ENCODE measurements at places on chromosomes 6 and 20.

GRCh38 chr20:44356353-44356723 lies 839 bp downstream of the HNF4A start:
- ATAC-seq = no peak

DNA sequence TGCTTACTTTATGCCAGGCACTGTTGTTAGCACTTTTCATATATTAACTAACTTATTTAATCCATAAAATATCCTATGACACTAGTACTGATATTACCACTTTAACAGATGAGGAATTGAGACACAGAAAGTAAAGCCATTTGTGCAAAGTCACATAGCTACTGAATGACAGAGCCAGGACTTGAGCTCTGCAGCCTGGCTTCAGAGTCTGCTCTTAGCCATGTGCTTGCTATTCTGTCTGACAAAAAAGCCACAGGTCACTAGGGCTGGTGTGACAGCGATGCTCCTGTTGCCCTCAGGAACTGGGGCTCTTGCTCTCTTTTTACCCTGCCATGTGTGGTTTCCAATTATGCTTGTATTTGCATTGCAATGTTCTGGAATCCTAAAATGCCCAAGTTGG lies 44.7 kb upstream of the RNF8 start:
- ATAC-seq = no peak

- no peak for ATAC-seq
These were observed 226.1 kb upstream of the RREB1 start for GRCh38 chr6:6881438-6882225.

DNA sequence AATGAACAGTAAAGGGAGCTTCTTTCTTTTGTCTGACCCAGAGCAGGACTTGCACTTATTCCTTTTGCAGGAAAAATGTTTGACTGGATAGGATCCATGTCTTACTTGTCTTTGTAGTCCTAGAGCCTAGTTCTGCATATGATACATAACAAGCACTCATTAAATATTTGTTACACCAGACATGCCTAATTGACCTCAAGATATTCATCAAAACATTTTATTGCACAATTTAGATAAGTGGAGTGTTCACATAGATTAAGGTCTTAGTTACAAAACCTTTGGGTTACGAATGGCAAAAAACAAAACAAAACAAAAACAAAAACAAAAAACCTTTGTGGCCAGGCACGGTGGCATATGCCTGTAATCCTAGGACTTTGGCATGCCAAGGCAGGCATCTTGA lies 735.8 kb upstream of the NRSN1 start:
- no peak for ATAC-seq

DNA sequence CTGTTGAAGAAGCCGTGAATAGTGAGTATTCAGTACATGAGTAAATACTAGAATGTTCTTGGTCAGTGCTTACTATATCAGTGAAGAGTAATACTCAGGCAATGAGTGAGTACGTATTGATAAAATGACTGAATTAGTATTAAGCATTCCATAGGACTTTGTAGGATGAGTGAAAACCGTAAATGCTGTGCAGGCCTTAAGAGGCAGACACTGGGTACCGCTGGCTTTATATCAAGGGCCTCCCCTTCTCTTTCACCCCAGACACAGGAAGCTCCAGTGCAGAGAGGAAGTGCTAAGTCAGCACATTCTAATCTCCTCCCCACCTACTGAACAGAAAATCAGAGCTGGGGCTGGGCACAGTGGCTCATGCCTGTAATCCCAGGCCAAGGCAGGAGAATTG lies 24.2 kb downstream of the POFUT1 start:
- peak; percentile 81 for ATAC-seq

DNA sequence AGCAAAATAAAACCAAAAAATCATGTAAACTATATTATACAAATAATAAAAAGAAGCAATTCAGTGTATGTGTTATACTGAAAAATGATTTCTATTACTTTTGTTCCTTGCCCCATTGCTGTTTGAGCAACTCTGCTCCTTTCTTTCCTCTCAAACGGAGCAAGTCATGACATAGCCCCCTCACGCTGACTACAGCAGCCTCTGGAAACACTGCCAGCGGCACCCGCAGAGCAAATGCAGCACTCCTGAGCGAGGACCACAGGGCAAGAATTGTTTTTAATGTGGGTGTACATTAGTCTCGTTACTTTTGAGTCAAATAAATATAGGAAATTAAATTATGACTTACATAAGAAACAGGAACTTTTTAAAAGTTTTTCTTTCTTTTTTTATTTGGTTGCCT lies 350.1 kb upstream of the HSF2 start:
- ATAC-seq = no peak

GRCh38 chr20:38620441-38620840 lies 18.8 kb downstream of the ARHGAP40 start:
- no peak for ATAC-seq

GRCh38 chr20:2698186-2698817 lies 5.7 kb downstream of the EBF4 start:
- ATAC-seq = no peak

- no peak for ATAC-seq
These were observed 54.6 kb downstream of the QRSL1 start for GRCh38 chr6:106684011-106684410.

- no peak for ATAC-seq
These were observed 777.0 kb downstream of the C6orf118 start for GRCh38 chr6:164532198-164533044.

DNA sequence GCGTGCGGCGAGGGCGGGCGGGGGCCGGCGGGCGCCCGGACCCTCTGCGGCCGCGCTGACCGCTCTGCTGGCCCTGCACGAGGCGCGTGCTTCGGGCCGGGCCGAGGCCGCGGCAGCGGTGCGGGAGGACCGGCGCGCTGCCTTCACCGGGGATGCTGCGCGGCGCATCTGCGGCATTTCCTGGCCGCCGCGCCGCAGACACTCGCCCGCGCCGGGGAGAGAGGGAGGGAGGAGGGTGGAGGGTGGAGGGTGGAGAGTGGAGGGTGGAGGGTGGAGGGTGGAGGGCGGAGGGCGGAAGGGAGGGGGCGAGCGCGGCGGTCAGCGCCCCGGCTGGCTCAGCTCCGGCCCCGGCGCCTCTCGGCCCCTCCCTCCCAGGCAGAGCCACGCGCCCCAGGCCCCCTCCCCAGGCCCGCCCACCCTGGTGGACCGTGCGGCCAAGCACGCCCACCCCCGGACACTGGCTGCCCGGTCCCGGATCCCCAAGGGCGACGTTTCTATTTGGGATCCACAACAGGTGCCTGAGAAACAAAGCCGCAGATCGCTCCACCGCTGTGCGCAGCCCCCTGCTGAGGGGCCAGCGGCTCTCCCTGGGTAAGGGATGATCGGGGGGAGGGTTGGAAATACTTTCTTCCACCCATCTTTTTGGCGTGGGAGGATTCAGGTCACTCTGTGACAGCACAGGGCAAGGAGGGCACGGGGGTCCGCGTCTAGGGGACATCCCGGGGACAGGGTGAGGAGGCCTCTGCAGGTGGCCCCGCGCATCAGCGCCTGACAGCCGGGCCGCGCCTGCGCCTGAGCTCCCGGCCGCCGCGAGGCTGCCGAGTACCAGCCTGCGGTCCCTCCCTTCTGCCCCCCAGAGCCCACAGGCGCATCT lies 111.2 kb upstream of the BEND6 start:
- peak; percentile 80 for ATAC-seq

- no peak for ATAC-seq
These were observed 257.5 kb downstream of the ADGB start for GRCh38 chr6:146856296-146856695.

- ATAC-seq = no peak
These were observed 10.2 kb downstream of the TREML2 start for GRCh38 chr6:41190791-41191190.

- ATAC-seq = no peak
These were observed 26.6 kb upstream of the SNAP91 start for GRCh38 chr6:83735461-83735860.

GRCh38 chr6:28349892-28350737 lies at the start of gene ZKSCAN3:
Gene ZKSCAN3, plus strand, starts transcription at chr6:28349947. Its CDS starts 9,640 bp downstream, at chr6:28359587.
- ATAC-seq = peak; percentile 100

- no peak for ATAC-seq
These were observed 4.7 kb upstream of the ADGRF5 start for GRCh38 chr6:46926481-46926880.

DNA sequence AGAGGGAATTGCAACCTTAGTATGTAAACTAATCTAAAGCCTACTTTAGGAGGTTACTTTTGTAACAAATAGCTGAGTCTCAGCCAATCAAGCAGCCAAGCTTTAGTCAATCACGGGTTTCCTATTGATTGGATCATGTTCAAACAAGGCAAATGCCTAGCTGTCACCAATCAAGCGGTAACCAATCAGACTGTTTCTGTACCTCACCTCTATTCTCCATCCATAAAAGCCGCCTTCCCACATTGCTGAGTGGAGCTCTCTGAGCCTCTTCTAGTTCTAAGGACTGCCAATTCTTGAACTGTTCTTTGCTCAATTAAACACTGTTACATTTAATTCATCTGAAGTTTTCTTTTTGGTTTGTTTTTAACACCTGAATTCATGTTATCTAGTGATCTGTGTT lies 148.4 kb upstream of the BMP5 start:
- no peak for ATAC-seq

GRCh38 chr20:4853004-4853403 lies 131.3 kb downstream of the PRND start:
- no peak for ATAC-seq

DNA sequence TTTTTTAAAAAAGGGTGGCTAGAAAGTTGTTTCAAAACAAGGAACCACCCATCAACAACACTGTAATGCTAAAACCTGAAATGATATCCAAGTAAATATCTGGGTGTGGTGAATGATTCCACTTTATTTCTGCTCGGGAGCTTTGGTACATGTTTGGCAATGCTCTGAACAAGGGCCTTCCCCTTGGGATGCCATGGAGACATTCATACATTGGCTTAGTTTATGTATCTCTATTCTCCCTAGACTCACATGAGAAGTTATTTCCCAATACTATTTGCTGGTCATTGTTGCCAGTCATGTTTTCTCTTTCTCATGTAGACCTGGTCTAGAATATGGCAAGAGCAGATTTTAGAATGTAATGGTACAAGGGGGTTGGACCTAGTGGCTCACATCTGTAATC lies 22.9 kb downstream of the ADTRP start:
- ATAC-seq = no peak

DNA sequence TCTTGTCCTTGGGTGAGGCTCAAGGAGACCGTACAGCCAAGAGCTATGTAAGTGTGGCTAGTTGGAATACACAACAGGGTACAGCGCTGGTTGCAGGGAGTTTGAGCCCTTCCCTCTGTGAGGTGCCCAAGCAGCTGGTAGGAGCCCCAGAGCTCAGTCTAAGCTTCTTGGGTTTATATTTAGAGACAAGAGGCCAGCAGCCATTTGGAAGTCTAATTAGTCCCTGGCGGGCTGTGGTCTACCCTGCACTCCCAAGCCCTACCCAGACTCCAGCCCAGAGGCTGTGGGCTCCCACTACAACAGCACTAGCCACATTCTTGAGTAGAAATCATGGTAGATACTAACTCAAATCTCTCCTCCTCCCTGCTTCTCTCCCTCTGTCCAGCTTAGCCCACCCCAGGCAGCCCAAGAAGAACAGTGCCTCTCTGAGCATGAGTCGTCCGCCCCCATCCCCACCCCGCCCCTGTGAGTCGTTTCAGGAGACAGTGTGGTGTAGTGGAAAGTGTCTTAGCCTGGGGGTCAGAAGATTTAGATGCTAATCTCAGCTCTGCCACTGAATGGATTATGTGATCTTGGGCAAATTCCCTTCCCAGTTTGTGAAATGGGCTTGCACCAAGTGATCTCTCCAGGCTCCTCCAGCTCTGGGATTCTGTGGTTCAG lies 37.8 kb downstream of the EIF2S2 start:
- no peak for ATAC-seq

- no peak for ATAC-seq
These were observed 85.7 kb downstream of the NFATC2 start for GRCh38 chr20:51456511-51457509.

- no peak for ATAC-seq
These were observed 93.1 kb downstream of the RREB1 start for GRCh38 chr6:7200598-7201443.

DNA sequence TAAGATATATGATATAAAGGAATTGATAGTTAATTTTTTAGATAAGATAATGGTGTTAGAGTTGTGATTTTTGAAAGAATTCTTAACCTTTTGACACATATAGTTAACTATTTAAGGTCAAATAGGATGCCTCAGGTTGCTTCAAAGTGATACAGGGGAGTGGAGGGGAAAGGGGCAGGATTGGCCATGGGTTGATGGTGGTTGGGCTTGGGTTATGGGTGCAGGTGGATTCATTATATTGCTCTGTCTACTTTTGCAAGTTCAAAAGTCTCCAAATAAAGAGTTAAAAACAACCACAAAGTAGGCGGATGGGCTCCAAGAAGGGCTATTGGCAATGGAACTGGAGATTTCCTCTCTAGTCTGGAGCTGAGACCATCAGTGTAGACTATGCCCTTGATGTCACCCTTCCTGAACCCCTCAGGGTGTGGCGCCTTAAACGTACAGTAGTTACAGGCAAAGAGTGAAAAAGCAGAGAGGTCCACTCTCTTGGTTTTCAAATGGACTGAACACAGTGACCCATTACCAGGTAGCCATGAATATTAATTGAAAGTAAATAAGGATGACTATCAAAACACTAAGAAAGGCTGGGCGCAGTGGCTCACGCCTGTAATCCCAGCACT lies 81.2 kb downstream of the PTPN1 start:
- ATAC-seq = no peak

- peak; percentile 46 for ATAC-seq
These were observed 601.2 kb downstream of the DHX35 start for GRCh38 chr20:39563349-39563748.

DNA sequence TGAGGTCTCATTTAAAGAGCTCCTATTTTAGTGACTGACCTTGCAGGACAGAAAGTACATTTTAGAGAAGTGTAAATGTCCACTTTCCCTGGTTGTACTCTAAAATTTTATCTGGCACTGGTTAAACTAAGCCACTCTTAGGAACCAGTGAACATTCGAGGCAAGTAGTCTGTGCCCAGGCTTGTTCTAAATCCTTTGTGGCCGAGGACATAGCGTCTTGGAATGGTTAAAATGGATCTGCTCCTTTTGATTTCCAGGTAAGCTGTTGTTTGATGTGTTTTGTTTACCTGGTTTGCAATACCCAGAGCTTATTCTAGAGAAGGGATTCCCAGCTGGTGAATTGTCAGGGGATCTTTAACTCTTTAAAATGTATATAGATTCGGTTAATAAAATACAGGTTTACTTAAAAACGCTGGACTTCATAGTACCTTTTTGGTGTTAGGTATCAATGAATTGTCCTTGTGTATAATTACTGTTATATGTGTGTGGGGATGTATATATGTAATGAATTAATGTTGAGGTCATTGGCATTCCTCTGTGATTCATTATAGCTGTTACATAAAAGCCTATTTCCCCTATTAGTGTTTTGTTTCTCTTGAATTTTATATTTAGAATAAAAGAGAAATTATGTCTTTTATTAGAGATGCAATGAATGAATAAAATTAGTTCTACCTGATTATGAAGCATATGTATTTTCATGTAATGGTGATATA lies 15.8 kb downstream of the SNX9 start:
- ATAC-seq = no peak

DNA sequence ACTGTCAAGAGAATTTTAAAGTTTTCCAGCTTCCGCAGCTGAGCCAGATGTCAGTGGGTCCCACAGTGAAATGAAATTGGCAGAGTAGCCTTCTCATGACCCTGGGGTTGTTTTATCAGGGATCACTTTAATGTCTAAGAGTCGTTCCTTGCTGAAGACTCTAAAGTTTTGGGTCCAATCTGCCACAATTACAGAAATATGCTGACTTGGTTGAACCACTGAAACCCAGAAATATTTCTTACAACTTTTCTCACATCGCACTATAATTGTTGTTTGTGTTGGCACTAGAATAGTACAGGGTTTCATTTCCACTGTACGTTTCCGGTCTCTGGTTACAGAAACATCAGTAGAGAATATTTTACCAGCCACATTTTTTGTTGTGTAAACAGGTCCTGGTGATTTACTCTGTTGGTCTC lies 109.0 kb downstream of the HMGCLL1 start:
- ATAC-seq = no peak

GRCh38 chr6:28587746-28588075 lies 62.0 kb downstream of the GPX5 start:
- ATAC-seq = no peak
